Stimulated activated CD4-positive, alpha-beta T cell treated with anti-CD3 and anti-CD28 coated beads, Interleukin-2, amount 100 ng/mL, for 24 hours (primary cell): ENCODE measurements at places on chromosomes 5 and 9.
A peak's percentile ranks its signal among the peaks of the same experiment; 100 is the strongest.

DNA sequence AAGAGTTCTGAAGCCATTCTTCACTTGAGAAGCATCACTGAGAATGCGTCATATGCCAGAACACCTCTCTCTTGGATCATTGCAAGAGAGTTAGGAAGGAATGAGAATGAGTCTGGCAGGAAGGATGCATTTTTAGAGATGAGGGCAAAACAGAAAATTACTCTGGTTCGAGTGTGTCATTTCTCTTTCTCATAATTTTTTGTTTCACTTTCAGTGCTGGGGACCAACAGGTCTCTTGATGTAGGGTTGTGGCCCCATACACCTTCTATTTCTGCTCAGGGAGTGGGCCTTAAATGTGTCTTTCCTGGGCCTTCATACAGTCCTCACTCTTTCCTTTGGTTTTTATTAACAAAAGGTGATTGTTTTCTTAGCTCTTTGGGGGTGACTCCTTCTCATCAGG lies 302.4 kb downstream of the NR3C1 start:
- DNase-seq = no peak

GRCh38 chr9:127129718-127130085 lies 7.3 kb upstream of the ANGPTL2 start:
- DNase-seq = no peak

DNA sequence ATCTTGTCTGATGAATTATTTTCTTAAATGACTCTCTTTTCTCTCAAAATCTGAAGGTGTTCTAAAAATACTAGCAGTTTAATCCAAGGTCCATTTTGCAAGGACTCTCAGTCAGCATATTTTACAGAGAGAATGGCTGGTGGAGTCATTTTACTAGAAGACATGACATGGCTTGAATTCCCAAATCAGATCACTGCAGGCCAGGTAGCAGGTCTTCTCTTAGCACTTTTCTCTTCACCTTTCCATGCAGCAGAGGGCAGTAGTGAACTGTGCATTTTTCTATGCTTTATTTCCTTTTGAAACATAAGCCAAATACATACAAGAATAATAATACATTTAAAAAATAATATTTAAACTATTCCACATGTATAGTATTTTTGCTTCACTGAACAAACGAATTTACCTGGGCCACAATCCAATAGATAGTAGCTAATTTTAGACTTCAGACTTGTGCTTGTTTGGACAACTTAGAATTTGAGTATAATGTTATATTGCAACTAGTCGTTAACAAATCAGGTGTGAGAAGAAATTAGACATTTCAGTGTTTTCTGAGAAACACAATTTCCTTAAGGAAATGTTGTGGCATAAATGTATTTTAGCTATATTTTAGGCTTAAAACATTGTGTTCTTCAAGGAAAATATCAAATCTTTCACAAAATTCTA lies 289.4 kb upstream of the DAB2 start:
- peak; percentile 58 for DNase-seq

GRCh38 chr5:1847611-1848010 lies 35.1 kb downstream of the IRX4 start:
- DNase-seq = no peak

- DNase-seq = no peak
Measured at GRCh38 chr5:39977066-39977655, 552.4 kb upstream of the DAB2 start.

DNA sequence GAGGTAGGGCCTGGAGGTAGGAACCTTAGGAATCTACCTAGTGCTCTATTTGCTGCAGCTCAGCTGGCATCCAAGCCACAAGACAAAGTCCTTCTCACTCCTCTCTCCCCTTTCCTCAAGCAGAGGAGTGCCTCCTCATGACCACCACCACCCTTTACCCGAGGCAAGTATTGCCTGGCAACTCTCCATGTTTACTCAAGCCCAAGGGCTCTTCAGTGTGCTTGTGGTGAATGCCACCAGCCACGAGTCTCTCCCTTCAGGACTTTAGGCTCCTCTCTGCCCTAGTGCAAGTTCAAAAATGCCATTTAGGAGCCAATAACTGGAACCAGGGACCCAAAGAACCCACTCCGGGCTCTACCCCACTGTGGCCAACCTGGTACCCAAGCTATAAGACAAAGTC lies 514.5 kb upstream of the RGMB start:
- DNase-seq = no peak

DNA sequence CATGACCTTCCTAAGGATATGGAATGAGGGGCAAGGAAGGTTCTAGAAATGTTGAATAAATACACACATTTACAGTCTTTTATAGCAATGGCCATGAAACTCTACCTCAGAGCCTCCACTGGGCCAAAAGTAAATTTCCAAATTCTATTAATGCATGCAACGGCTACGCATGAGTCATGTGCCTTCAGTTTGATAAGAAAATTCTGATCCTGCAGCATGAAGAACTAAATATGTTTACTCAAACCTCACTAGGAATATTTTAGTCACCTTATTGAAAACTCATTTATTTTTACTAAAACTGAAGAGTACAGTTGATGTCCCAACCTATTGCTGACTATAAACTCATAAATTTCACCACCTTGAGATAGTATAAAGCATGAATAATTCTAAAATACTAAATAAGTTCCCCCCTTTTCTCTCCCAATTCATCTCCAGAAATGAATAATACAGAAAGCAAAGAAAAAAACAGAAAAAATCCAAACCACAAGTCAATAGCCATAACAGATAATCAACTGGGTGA lies 92.4 kb downstream of the GNAQ start:
- no peak for DNase-seq

DNA sequence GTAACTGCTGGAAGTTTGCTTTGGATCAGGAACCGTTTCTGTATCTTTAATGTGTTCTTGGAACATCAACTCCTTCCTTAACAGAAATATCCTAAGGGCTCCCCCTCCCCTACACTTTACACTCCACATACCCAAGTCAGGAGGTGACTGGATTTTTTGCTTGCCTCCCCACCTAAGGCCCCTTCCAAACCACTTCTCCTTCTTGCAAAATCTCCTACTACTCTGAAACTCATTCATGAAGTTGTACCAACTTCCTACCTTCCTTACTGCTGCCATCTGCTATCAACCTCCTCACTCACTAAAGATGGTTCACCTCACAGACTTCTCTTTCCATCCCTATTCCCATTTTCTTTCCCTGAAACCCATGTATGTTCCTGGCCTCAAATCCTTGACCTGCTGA lies 16.1 kb downstream of the TXN start:
- no peak for DNase-seq
